ENCODE measurements at places on chromosomes 7 and 10. TPM values are rescaled to one million over a fixed set of nuclear protein-coding genes. Genes with fewer than 3 reads are reported as not detected.

FAM25C gene
- total RNA-seq: not detected

CLIP2 gene
- 69.2 TPM for total RNA-seq

TLX1 gene
- total RNA-seq: not detected

FAM25A gene
- total RNA-seq: not detected

FBXL13 gene
- total RNA-seq: 1.1 TPM

CYP3A7 gene
- total RNA-seq: not detected

CTTNBP2 gene
- not detected for total RNA-seq

RAPGEF5 gene
- 0.29 TPM for total RNA-seq

BMPER gene
- total RNA-seq: 24.5 TPM

AGBL3 gene
- total RNA-seq: 0.22 TPM

RSPH10B gene
- under 0.01 TPM for total RNA-seq

RARRES2 gene
- total RNA-seq: 35.2 TPM

NUTM2E gene
- total RNA-seq: not detected

OR13A1 gene
- under 0.01 TPM for total RNA-seq

EVX1 gene
- not detected for total RNA-seq
